Heart right ventricle (tissue), 16 donors: ENCODE measurements at places on chromosomes 4 and X. TPM values are rescaled to one million over a fixed set of nuclear protein-coding genes. Genes with fewer than 3 reads are reported as not detected.

TCP11X2 gene
- polyA plus RNA-seq = not detected

DNA sequence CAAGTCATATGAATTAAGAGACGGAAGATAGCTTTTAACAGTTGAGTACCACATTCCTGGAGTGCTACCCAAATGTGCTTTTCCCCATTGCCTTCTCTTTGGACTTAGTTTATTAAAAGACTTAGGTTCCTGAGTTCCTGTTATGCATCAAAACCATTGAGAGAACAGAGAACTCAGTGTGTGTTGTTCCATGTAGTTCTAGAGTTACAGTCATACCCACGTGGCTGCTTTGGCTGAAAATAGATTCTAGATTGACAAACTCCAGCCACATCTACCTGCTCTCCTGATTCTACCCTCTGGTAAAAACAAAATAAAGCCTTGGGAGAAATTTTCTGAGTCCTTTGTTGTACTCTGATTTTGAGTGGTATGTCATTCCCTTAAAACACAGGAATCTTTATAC is 385.4 kb downstream of the IL15 start:
- DNase-seq = no peak
- H3K27me3 ChIP-seq = no peaks in the 10 kb centered on the region
- no peaks in the 10 kb centered on the region for H3K4me1 ChIP-seq
- no peak overlapping the region for H3K27ac ChIP-seq
- H3K4me3 ChIP-seq = no peak overlapping the region

FAM133A gene
- polyA plus RNA-seq = 0.29 TPM

SSX2 gene
- not detected for polyA plus RNA-seq

DNA sequence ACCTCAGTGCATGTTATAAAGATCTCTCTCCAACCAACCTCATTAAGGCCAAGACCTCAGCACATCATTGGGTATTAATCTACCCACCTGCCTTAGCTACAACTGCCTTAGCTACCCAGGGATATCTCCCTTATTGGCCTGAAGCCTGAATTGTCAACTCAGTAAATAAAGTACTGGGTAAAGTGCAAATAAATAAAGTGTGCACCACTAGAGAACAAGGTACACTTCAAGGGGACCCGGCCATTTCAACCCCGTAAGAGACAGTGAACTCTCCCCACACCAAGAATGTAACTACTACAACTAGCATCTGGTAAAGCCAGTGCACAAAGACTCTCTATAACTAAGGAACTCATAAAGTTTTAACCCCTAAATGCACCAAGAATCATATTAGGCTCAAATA is 61.7 kb upstream of the POU3F4 start:
- no peaks in the 10 kb centered on the region for H3K36me3 ChIP-seq
- H3K27ac ChIP-seq = no peak overlapping the region
- DNase-seq = no peak
- H3K4me3 ChIP-seq = no peak overlapping the region

GRCh38 chr4:181529537-181529936 is 713.7 kb upstream of the TENM3 start:
- no peaks in the 10 kb centered on the region for H3K27me3 ChIP-seq
- no peak overlapping the region for H3K27ac ChIP-seq
- H3K4me3 ChIP-seq = no peak overlapping the region
- no peaks in the 10 kb centered on the region for H3K4me1 ChIP-seq
- H3K36me3 ChIP-seq = no peaks in the 10 kb centered on the region

GRIA2 gene
- polyA plus RNA-seq = not detected

NKX6-1 gene
- not detected for polyA plus RNA-seq

ZFYVE28 gene
- 3.3 TPM for polyA plus RNA-seq

GRCh38 chrX:64151911-64152310 is 53.6 kb downstream of the AMER1 start:
- no peaks in the 10 kb centered on the region for H3K4me1 ChIP-seq
- H3K36me3 ChIP-seq = no peaks in the 10 kb centered on the region
- H3K4me3 ChIP-seq = no peak overlapping the region
- H3K27me3 ChIP-seq = no peaks in the 10 kb centered on the region
- DNase-seq = no peak
- H3K27ac ChIP-seq = no peak overlapping the region

BMP3 gene
- not detected for polyA plus RNA-seq

DCAF8L2 gene
- polyA plus RNA-seq = not detected

GRCh38 chr4:175947117-175947722 is 118.4 kb upstream of the WDR17 start:
- H3K4me3 ChIP-seq = peak overlapping the region; percentile 3
- no peaks in the 10 kb centered on the region for H3K27me3 ChIP-seq
- no peak overlapping the region for H3K27ac ChIP-seq
- no peak for DNase-seq
- no peaks in the 10 kb centered on the region for H3K36me3 ChIP-seq

SLC9B2 gene
- 3.0 TPM for polyA plus RNA-seq

GRCh38 chr4:153014460-153014859 is 78.3 kb downstream of the FHDC1 start:
- no peaks in the 10 kb centered on the region for H3K4me1 ChIP-seq
- no peak for DNase-seq
- no peak overlapping the region for H3K27ac ChIP-seq
- H3K4me3 ChIP-seq = no peak overlapping the region

DNA sequence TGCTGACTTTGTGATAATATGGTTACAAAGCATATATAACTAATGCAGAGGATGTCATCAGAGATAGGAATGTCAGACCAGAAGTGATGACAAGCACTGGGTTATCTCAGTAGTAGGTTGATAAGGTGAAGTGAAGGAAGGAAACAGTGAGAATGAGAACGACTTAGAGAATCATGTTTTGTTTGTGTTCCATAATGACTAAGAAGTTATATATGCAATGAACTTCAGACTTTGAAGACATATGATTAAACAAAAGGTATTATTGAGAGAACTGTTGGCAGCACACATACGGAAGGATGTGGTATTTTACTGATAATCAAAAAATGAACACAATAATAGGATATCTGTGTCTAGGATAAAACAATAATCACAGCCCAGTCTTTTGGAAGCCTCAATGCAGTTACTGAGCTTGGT is 18.3 kb upstream of the HHIP start:
- no peaks in the 10 kb centered on the region for H3K4me1 ChIP-seq
- no peak overlapping the region for H3K27ac ChIP-seq
- no peaks in the 10 kb centered on the region for H3K36me3 ChIP-seq
- no peak for DNase-seq
- H3K27me3 ChIP-seq = no peaks in the 10 kb centered on the region

GRCh38 chr4:2489841-2490552 is 21.1 kb downstream of the RNF4 start:
- H3K4me3 ChIP-seq = no peak overlapping the region
- DNase-seq = no peak
- no peaks in the 10 kb centered on the region for H3K27me3 ChIP-seq
- peaks cover 40% of the 10 kb centered on the region for H3K4me1 ChIP-seq

DMRTC1 gene
- not detected for polyA plus RNA-seq

REELD1 gene
- polyA plus RNA-seq = 0.12 TPM

PLXNB3 gene
- polyA plus RNA-seq = 1.1 TPM

FOXP3 gene
- 0.04 TPM for polyA plus RNA-seq

GAB1 gene
- polyA plus RNA-seq = 22.4 TPM

GRCh38 chrX:102840871-102841705 is 96.0 kb upstream of the RAB40AL start:
- H3K27me3 ChIP-seq = no peaks in the 10 kb centered on the region
- DNase-seq = no peak
- no peak overlapping the region for H3K27ac ChIP-seq

DNA sequence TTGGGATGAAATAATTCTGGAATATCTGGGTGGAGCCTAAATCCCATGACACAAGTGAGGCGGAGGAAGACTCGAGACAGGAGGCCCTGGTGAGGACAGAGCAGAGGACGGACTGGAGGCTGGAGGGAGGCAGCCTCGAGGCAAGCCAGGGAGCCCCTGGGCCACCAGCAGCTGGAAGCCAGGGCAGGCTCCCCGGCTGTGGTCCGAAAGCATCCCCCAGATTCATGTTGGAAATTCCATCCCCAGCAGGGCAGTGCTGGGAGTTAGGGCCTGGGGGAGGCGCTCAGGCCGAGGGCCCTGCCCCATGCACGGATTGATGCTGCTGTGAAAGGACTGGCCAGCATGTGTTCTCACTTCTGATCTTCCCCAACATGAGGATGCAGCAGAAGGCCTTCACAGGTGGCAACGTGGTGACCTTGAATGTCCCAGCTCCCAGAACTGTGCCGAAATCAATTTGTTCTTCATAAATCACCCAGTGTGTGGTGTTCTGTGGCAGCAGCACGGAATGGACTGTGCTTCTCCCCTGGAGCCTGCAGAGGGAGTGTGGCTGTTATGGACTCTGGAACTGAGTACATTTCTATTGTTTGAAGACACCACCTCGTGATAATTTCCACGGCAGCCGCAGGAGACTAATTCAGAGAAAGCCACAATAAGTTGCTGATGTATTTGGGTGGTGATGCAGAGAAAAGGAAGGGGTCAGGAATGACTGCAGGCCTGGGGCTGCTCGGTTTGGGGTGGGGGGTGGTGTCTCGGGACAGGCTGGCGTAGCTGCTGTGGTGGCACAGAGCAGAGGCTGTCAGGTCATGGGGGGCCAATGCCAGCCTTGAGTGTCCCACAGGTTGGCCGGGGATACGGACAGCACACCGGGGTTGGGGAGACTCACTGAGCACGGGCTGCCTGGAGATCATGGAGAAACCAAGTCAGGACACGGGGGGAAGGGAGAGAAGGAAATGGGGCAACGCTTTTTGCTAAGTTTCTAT is 56.9 kb downstream of the PCGF3 start:
- no peak overlapping the region for H3K27ac ChIP-seq
- H3K36me3 ChIP-seq = peaks cover 25% of the 10 kb centered on the region
- H3K4me1 ChIP-seq = peaks cover 7% of the 10 kb centered on the region
- H3K27me3 ChIP-seq = no peaks in the 10 kb centered on the region
- no peak overlapping the region for H3K4me3 ChIP-seq

DNA sequence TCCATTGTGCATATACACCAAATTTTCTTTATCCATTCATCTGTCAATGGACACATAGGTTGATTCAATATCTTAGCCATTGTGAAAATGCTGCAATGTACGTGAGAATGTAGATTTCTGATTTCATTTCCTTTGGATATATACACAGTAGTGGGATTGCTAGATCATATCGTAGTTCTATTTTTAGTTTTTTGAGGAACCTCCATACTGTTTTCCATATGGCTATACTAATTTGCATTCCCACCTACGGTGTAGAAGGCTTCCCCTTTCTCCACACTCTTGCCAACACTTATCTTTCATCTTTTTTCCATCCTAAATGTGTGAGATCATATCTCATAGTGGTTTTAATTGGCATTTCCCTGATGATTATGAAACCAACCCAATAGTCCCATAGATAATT is 43.4 kb downstream of the ING2 start:
- no peaks in the 10 kb centered on the region for H3K4me1 ChIP-seq
- H3K36me3 ChIP-seq = no peaks in the 10 kb centered on the region

LDOC1 gene
- polyA plus RNA-seq = 7.3 TPM

FGB gene
- polyA plus RNA-seq = not detected

GRCh38 chr4:39770969-39771724 is 73.2 kb downstream of the UBE2K start:
- no peak overlapping the region for H3K4me3 ChIP-seq
- no peak overlapping the region for H3K27ac ChIP-seq
- peaks cover 58% of the 10 kb centered on the region for H3K36me3 ChIP-seq
- DNase-seq = no peak
- no peaks in the 10 kb centered on the region for H3K27me3 ChIP-seq

DNA sequence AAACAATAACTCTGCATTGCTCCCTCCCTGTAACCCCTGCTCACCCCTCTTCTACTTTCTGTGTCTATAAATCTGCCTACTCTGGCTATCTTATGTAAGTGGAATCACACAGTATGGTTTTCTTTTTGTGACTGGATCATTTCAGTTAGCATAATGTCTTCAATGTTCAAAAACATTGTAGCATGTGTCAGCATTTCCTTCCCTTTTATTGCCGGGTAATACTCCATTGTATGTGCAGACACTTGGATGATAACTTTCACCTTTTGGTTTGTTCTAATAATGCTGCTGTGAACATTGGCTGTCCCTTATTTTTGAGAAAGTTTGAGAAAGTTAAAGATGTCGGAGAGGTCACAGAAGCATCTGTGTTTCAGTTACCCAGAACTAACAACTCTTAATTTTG is 60.6 kb upstream of the TLR2 start:
- DNase-seq = no peak
- peaks cover 11% of the 10 kb centered on the region for H3K4me1 ChIP-seq
- no peaks in the 10 kb centered on the region for H3K27me3 ChIP-seq
- H3K27ac ChIP-seq = no peak overlapping the region
- H3K36me3 ChIP-seq = peaks cover 96% of the 10 kb centered on the region

GRCh38 chrX:75873993-75874392 is 88.9 kb upstream of the MAGEE2 start:
- no peaks in the 10 kb centered on the region for H3K27me3 ChIP-seq
- H3K4me3 ChIP-seq = no peak overlapping the region
- no peak for DNase-seq
- H3K36me3 ChIP-seq = no peaks in the 10 kb centered on the region
- H3K27ac ChIP-seq = no peak overlapping the region

DNA sequence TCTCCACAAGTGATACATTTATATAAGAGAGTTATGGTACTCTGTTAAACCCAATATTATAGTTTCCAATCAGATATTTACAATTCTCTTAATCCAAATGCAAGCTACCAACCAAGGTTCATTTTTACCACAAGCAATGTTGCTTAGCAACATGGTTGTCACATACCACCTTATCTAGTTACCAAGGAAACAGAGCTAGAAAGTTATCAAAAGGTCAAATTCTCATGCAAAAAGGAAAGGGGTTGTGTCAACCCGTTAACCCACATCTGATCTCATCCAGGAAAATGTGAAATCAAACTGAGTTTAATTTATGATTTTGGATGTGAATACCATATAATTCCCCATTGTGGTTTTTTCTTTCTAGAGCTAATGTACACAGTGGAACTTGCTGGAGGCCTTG is 274.1 kb upstream of the MAGEB2 start:
- DNase-seq = no peak
- H3K36me3 ChIP-seq = no peaks in the 10 kb centered on the region
- no peaks in the 10 kb centered on the region for H3K27me3 ChIP-seq
- no peak overlapping the region for H3K27ac ChIP-seq

DNA sequence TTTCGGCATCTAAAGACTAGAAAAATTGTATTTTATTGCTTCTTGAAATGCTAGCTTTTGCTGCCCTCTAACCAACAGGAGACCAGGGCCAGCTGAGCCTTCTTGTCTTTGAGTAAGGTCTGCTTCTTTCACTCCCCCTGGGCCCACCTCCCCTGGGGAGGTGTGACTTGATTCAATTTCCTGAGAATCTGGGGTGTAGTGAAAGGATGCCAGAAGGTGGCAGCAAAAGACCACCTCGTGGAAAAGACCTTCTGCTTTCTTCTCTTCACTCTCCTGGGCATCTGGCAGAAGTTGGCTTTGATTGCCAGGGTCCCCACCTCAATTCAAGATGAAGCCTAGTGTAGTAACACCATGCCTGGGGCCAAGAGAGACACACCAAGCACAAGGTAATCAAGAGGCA is 96.5 kb upstream of the MAOA start:
- H3K36me3 ChIP-seq = no peaks in the 10 kb centered on the region
- H3K4me1 ChIP-seq = no peaks in the 10 kb centered on the region
- no peaks in the 10 kb centered on the region for H3K27me3 ChIP-seq
- no peak for DNase-seq
- H3K27ac ChIP-seq = no peak overlapping the region
- H3K4me3 ChIP-seq = no peak overlapping the region
